ENCODE measurements at places on chromosomes 6 and 20.

- no peak overlapping the region for H3K27ac ChIP-seq
- no peak overlapping the region for H3K4me3 ChIP-seq
- H3K4me1 ChIP-seq: no peaks in the 10 kb centered on the region
- no peaks in the 10 kb centered on the region for H3K36me3 ChIP-seq
- no peaks in the 10 kb centered on the region for H3K27me3 ChIP-seq
- DNase-seq: no peak
Observed at GRCh38 chr6:114040871-114041270, 69.9 kb upstream of the HDAC2 start.

DNA sequence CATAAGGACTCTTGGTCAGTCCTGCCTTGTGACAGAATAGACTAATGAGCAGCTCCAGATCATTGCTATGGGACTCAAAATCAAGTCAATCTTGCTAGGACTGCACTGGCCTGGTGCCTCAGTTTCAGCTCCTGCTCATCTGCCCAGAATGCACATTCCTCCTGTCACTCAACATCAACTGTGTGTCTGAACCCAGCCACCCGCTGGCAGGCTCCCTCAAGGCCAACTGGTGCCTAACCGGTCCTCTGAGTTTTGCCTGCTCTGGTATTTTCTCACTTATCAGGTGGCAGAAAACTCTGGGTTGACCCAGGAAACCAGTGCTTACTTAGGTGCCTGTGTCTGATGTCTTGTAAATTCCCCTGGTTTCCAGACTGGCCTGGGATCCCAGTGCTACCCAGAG is 297.7 kb downstream of the DHX35 start:
- no peaks in the 10 kb centered on the region for H3K36me3 ChIP-seq
- no peak overlapping the region for H3K4me3 ChIP-seq
- DNase-seq: no peak
- no peaks in the 10 kb centered on the region for H3K4me1 ChIP-seq
- no peak overlapping the region for H3K27ac ChIP-seq
- H3K27me3 ChIP-seq: no peaks in the 10 kb centered on the region

- no peak overlapping the region for H3K4me3 ChIP-seq
- H3K4me1 ChIP-seq: peaks cover 75% of the 10 kb centered on the region
- peak overlapping the region; percentile 98 for H3K27ac ChIP-seq
- no peaks in the 10 kb centered on the region for H3K27me3 ChIP-seq
Observed at GRCh38 chr20:63945921-63946920, 10.0 kb downstream of the UCKL1 start.

DNA sequence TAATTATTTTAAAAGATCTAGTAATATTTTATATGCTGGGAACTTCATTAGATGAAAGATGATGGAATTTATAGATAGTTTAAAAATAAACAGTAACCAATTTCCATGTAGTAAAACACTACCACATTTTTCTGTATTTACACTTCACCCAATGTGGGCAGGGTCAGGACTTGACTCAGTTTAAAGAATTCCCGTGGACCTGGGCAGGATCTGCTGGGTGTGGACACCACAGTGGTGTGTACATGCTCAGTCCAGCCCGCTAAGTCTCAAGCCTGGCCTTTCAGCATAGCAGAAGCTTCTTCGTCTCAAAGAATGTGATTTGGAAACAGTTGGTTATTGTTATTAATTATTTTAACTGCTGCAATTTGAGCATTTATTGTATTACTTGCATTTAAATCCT is 364.2 kb downstream of the SYNE1 start:
- no peaks in the 10 kb centered on the region for H3K36me3 ChIP-seq
- no peaks in the 10 kb centered on the region for H3K27me3 ChIP-seq
- peak overlapping the region; percentile 74 for H3K27ac ChIP-seq
- peaks cover 42% of the 10 kb centered on the region for H3K4me1 ChIP-seq
- H3K4me3 ChIP-seq: no peak overlapping the region

DNA sequence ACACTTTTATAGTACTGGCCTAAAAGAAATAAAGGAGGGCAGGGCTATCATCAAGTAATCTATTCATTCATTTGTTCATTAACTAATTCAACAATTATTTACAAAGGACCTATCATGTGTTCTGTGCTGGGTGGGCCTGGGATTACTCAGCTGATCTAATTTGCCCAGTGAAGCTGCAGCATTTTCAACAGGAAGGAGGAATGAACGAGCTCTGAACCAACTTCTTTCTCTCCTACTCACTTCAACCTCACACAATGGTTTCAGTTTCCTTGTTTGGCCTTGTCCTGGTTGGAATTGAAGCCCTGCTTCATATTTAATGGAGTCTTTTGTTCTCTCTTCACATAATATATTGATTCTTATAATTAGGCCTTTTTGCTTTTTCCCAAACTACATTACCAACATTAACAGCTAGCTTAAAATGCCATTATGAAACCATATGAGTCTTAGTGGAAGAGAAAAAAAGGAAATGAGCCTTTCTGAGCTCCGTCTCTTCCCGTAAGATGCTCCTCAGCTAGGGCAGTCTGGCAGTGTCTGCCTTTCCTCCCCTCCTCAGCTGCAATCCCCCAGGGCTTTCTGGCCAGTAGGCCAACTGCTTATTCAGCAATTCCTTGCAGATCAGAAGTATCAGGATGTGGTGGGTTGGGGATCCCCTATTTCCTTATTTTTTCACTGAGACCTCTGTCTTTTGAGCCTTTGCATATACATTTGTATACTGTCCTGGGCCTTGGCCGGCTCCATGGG is 79.4 kb upstream of the NRN1 start:
- no peak overlapping the region for H3K4me3 ChIP-seq
- H3K27ac ChIP-seq: no peak overlapping the region
- H3K4me1 ChIP-seq: no peaks in the 10 kb centered on the region
- no peaks in the 10 kb centered on the region for H3K36me3 ChIP-seq
- no peak for DNase-seq
- no peaks in the 10 kb centered on the region for H3K27me3 ChIP-seq

DNA sequence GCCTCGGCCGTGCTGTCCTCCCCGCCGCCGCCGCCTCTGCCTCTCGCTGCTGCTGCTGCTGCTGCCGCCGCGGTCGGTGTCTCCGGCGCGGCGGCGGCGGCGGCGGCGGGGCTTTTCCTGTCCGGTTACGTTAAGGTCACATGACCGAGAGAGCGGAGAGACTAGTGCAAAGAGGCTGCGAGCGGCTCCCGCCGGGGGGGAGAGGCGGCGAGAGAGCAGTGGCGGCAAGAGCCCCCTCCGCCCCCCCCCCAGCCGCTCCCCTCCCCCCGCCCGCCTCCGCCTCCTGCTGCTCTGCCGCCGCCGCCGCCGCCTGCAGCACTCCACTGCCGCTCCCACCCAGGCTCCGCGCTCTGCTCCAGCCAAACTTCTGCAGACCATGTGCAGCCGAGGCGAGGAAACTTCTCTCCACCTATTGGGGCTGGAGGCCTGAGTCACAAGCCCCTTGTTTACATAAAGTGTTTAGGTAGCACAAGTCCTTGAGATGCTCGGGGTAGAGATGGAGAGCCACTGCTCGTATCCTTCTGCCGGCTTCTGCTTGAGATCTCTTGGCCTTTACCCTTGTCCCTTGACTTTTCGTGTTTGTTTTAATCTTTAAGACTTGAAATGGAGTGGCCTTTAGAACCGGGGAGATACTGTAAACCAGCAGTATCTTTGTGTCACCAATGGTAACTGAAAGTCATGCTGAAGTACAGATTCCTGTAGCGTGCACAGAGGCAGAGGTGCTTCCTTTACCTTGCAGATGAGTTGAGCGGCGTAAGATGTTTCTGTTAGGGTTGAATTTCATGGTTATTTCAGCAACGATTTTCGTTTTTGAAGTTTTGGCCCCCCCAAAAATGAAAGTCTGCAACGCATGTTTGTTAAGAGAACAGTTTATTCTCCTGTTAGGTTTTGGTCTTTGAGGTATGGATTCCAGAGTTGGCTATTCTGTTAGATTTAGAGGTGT is at the start of gene ZBTB2:
Gene ZBTB2 (minus strand): TSS at position 89 of the 943 bp plus-strand sequence. CDS start 17,922 bp downstream, outside the sequence.
- H3K4me3 ChIP-seq: peak within 1 kb of the TSS; percentile 81
- H3K4me1 ChIP-seq: peaks cover 53% of the 10 kb centered on the region
- H3K27ac ChIP-seq: peak within 1 kb of the TSS; percentile 99
- H3K36me3 ChIP-seq: no peaks in the 10 kb centered on the region
- H3K27me3 ChIP-seq: no peaks in the 10 kb centered on the region

DNA sequence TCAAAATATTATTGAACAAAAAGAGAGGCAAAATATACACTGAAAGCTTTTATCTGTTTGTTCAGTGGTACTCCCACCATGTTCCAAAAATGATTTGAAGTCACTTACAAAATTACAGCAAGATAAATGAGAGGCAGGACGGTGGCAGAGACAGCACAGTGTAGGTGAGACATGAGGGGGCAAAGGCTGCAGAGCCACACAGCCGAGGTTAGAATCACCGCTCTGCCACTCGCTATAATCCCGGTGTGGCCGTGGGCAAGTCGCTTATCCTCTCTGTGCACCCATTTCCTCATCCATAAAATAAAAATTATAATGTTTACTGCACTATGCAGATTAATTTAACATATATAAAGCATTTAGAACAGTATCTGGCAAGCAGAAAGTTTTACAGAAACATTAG is 140.1 kb upstream of the BEND6 start:
- H3K36me3 ChIP-seq: no peaks in the 10 kb centered on the region
- H3K4me1 ChIP-seq: peaks cover 58% of the 10 kb centered on the region
- H3K4me3 ChIP-seq: peak overlapping the region; percentile 36
- DNase-seq: no peak
- H3K27me3 ChIP-seq: no peaks in the 10 kb centered on the region

DNA sequence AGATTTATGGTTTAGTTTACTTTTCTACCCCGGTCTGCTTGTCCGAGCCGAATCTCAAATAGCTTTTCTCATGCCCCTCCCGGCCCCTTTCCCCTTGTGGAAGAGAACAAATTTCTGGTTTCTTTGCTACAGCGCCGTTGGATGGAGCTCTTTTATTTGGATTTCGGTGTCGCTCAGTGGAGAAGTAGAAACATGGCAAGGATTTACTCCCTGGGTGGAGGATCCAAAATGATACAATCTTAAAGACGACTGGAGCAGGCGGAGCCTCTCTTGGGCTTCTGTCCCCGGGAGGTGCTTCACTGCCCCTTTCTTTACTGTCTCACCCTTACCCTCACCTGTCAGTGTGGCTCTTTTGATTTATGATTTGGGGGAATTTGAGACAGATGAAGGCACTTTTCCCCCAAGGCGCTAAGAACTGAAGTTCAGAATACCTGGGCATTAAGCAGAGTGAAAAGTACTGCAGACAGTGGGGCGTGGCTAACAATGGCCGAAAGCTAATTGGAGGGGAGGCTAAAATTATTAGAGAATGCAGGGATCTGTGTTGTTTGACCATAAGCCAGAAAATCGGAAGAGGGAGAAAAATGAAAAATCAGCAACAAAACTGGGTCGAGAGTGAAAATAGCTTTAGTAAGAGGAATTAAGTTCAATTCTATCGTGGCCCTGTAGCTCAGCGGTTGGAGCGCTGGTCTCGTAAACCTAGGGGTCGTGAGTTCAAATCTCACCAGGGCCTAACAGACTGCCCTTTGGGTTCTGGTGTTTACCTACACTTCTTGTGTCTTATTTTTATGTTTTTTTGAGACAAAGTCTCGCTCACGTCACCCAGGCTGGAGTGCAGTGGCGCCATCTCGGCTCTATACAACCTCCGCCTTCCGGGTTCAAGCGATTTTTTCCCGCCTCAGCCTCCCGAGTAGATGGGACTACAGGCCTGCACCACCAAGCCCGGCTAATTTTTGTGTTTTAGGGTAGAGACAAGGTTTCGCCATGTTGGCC is 145.1 kb upstream of the ZNF184 start:
- H3K27me3 ChIP-seq: peaks cover 19% of the 10 kb centered on the region
- no peak overlapping the region for H3K27ac ChIP-seq
- H3K4me3 ChIP-seq: peak overlapping the region; percentile 17
- H3K4me1 ChIP-seq: no peaks in the 10 kb centered on the region
- no peaks in the 10 kb centered on the region for H3K36me3 ChIP-seq

DNA sequence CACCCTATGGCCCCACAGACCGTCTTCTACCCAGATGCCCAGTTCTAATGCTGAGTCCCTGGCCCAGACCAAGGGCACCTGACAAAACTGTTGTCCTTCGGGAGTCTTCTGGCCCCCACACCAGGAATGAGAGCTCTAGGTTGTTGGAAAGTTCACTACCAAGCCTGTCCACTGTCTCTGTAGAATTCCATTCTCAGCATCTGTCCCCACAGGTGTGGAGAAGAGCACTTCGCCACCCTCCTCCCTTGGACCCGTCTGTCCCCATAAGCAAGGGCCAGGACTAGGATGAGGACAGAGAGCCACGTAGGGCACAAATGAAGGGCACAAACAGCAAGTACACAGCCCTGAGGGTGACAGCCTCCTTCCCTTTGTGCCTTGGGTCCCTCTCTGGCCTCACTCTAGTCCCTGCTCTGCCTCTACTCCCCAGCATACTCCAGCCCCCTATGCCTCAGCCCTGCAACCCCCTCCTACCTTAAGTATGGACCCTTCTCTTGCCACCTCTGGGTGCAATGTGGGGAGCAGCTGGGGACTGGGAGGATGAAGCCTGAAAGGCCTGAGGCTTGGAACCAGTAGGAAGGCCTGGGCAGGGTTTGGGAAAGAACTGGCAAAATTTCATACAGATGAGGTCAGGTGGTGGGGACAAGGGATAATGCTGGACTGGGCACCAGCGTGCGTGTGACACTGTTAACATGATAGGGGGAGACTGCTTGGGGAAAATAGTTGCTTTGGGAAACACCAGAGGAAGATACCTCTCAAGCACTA is 4.3 kb downstream of the LZTS3 start:
- no peaks in the 10 kb centered on the region for H3K27me3 ChIP-seq
- DNase-seq: no peak
- no peaks in the 10 kb centered on the region for H3K36me3 ChIP-seq
- peaks cover 14% of the 10 kb centered on the region for H3K4me1 ChIP-seq
- H3K4me3 ChIP-seq: no peak overlapping the region

DNA sequence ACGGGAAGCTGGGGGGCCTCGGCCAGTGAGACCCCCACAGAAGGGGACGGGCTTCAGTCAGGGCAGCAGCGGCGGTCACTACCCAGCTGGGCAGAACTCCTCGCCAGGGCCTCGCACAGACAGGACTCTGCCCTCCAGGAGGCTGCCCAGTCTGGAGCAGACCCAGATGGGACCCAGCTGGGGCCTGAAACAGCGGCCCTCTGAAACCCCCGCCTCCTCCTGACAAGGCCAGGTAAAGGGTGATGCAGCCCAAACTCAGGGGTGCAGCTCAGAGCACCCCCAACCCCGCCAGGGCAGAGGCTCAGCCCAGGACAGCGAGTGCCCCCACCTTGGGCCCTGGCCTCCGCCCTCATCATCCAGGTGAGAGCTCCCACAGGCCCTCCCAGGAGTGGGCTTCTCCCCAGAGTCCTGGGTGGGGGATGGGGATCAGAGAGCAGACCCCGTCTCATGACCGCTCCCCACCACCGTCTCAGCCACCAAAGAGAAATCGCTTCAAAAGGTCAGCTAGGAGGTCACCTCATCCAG is 2.2 kb downstream of the EEF1A2 start:
- no peaks in the 10 kb centered on the region for H3K27me3 ChIP-seq
- H3K36me3 ChIP-seq: no peaks in the 10 kb centered on the region

GRCh38 chr6:39911513-39912125 is 22.6 kb downstream of the MOCS1 start:
- H3K36me3 ChIP-seq: no peaks in the 10 kb centered on the region
- no peak for DNase-seq
- no peak overlapping the region for H3K27ac ChIP-seq
- H3K4me3 ChIP-seq: no peak overlapping the region
- H3K27me3 ChIP-seq: no peaks in the 10 kb centered on the region
- H3K4me1 ChIP-seq: no peaks in the 10 kb centered on the region

DNA sequence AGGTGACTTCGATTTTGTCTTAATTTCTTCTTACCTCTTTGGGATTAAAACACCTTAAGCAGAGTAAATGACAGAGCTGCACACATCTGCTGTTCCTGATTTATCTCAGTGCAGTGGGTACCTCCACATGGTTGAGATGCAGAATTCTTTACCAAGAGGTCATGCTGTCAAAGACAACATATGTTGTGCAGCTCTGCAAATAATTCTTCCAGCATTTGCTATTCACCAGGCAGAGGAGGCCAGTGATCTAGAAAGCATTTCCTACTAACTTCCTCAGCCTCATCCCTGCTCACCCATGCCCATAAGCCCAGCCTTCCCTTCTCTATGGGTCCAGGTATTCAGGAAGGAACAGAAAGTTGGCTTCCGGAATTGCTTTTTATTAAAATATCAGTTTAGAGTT is 109.3 kb downstream of the THBS2 start:
- no peak overlapping the region for H3K27ac ChIP-seq
- H3K36me3 ChIP-seq: no peaks in the 10 kb centered on the region
- H3K4me1 ChIP-seq: peaks cover 16% of the 10 kb centered on the region

All from gastrocnemius medialis (tissue), 4 donors.